ENCODE measurements at places on chromosomes 4 and X. TPM values are rescaled to one million over a fixed set of nuclear protein-coding genes. Genes with fewer than 3 reads are reported as not detected.

DNA sequence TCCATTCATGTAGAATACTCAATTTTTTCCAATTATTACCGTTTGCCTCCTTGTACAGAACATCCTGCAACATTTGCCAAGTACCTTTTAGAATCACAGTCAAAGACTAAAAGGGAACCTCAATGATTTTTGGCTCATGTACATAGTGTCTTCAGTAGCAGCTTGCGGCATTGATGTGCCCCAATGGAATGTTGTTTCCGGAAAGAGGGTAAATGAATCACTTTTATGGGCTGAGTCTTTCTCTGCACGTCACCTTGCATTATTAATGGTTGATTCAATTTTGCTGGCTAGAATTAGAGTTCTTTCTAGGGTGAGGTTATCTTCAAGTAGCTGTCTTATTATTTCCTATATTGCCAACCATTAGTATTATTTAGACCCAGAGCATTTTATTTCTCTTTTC lies 116.9 kb upstream of the GABRA2 start:
- DNase-seq: no peak

DNA sequence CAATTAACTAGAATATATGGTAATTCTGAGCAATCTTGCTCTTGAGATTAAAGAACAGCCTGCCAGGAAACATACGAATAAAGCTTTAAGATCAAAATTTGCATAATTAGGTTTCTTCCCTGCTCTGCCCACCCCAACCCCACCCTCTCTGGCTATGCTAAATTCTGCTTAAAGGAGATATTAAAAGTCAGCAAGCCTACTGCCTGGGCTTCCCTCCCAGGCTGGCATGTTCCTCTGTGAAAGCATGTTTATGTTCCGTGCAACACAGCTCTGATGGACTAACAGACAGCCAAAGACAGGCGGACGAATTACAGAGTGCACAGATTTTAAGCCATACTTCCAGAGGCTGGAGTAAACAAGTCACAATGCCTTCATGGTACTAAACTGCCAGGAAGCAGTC lies 28.4 kb downstream of the CD99L2 start:
- no peak for DNase-seq

DNA sequence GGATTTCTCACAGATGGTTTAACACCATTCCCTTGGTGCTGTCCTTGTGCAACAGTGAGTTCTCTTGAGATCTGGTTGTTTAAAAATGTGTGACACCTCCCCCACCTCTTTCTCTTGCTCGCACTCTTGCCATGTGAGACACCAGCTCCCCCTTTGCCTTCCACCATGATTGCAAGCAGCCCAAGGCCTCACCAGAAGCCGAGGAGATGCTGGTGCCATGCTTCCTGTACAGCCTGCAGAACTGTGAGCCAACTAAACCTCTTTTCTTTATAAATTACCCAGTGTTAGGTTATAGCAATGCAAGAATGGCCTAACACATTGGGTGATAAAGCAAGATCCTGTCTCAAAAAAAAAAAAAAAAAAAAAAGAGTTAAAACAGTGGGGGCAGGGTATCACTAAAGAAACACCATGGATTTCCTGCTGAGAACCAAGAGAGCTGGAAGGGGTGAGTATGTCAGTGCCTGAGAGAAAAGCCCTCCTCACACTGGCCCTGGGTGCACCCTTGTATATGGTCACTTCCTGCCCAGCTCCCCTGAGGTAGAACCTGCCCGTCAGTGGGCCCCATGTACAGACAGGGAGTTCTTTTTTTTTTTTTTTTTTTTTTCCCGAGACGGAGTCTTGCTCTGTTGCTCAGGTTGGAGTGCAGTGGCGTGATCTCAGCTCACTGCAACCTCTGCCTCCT lies 46.4 kb downstream of the APOO start:
- no peak for DNase-seq

STARD8 gene
- total RNA-seq: 46.4 TPM

- no peak for DNase-seq
These were observed 8.4 kb downstream of the EMCN start for GRCh38 chr4:100509386-100509785.

EDNRA gene
- total RNA-seq: 0.19 TPM

Measured in dermis blood vessel endothelial cell (primary cell).